CD4-positive, alpha-beta T cell (primary cell): ENCODE measurements at places on chromosomes 4 and X.

DNA sequence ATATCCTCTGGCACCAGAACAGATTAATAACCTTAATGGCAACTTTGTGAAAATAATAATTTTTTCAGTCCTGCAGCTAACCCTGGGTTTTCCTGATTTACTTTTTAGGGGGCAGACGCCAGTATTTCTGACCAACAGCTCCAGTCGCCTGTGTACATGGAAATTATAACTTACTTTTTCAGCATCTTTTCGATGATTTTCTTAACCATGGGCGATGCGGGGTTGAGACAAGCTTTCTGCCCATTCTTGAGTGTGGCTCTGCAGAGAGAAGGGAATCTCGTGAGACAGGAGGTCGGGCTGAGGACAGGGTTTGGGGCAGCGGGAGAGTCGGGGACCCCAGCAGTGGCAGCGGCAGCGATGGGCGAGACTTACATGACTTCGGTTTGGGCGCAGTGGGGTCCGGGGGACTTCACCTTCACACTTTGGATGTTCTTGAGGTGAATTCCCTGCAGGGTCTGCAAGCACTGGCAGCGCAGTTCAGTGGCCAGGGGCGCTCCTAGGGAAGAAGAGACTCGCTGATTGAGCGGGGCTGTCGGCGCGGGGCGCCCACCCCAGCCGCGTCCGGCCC, 484 bp downstream of the CXCL2 start:
- DNase-seq: no peak

GRCh38 chr4:139988863-139989765, 164.9 kb downstream of the MAML3 start:
- peak; percentile 53 for DNase-seq

- no peak for DNase-seq
Measured at GRCh38 chr4:17511509-17511949, 361 bp downstream of the QDPR start.

- no peak for DNase-seq
Measured at GRCh38 chrX:54452920-54453319, 12.7 kb downstream of the TSR2 start.

- DNase-seq: no peak
Measured at GRCh38 chr4:127558489-127559407, 74.0 kb upstream of the INTU start.
